PC-3 (cell line): ENCODE measurements at places on chromosomes 16 and 17. TPM values are rescaled to one million over a fixed set of nuclear protein-coding genes. Genes with fewer than 3 reads are reported as not detected.
A peak's percentile ranks its signal among the peaks of the same experiment; 100 is the strongest.

DNA sequence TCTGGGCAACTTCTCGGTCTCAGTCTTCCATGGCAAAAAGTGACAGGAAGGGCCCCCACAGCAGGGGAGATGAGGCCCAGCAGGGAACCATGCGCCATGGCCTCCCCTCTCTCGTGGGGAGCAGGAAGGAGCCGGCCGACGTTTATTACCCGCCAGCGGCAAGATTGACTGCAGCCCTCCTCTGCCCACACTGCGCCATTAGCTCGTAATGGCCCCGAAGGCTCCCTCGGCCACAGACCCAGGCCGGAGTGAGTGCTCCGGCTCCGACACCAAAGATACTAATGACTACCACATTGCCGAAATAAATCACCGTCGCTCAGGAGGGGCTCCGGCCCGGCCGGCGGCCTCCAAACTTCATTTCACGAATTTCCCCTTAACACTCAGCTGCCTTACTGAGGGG, 226.9 kb downstream of the C16orf78 start:
- no peaks in the 10 kb centered on the region for H3K36me3 ChIP-seq
- no peak for DNase-seq
- H3K4me3 ChIP-seq = no peak overlapping the region
- no peak overlapping the region for H3K27ac ChIP-seq

The PLLP gene
- total RNA-seq = 0.35 and 1.6 TPM in 2 replicates

The TAT gene
- not detected in 2 replicates for total RNA-seq

GRCh38 chr17:80471922-80472321, 4.5 kb downstream of the NPTX1 start:
- H3K36me3 ChIP-seq = no peaks in the 10 kb centered on the region
- no peak overlapping the region for H3K27ac ChIP-seq
- H3K4me3 ChIP-seq = no peak overlapping the region
- DNase-seq = no peak
- peaks cover 36% of the 10 kb centered on the region for H3K27me3 ChIP-seq
- peaks cover 19% of the 10 kb centered on the region for H3K4me1 ChIP-seq

GRCh38 chr17:45813048-45813725, 29.1 kb downstream of the CRHR1 start:
- no peak overlapping the region for H3K4me3 ChIP-seq
- H3K4me1 ChIP-seq = no peaks in the 10 kb centered on the region
- H3K27me3 ChIP-seq = peaks cover under 1% of the 10 kb centered on the region; the same call in 1 of the 2 replicates
- no peak overlapping the region for H3K27ac ChIP-seq
- no peak for DNase-seq
- H3K36me3 ChIP-seq = no peaks in the 10 kb centered on the region

The ATP6V0A1 gene
- 0.07 and 0.35 TPM in 2 replicates for total RNA-seq

GRCh38 chr16:30054451-30054850, 11.1 kb upstream of the ALDOA start:
- H3K4me3 ChIP-seq = no peak overlapping the region
- peaks cover 15% of the 10 kb centered on the region for H3K4me1 ChIP-seq
- no peak overlapping the region for H3K27ac ChIP-seq
- no peaks in the 10 kb centered on the region for H3K36me3 ChIP-seq

- peak; percentile 85 for DNase-seq
- peak overlapping the region; percentile 73 for H3K27ac ChIP-seq
- no peaks in the 10 kb centered on the region for H3K27me3 ChIP-seq
- no peak overlapping the region for H3K4me3 ChIP-seq
Observed at GRCh38 chr16:85354686-85355514, 242.6 kb upstream of the CIBAR2 start.

The KRT33A gene
- not detected in 2 replicates for total RNA-seq

The TEX19 gene
- 0.46 and 1.2 TPM in 2 replicates for total RNA-seq

The RABEP1 gene
- total RNA-seq = 22.1 and 24.4 TPM in 2 replicates

DNA sequence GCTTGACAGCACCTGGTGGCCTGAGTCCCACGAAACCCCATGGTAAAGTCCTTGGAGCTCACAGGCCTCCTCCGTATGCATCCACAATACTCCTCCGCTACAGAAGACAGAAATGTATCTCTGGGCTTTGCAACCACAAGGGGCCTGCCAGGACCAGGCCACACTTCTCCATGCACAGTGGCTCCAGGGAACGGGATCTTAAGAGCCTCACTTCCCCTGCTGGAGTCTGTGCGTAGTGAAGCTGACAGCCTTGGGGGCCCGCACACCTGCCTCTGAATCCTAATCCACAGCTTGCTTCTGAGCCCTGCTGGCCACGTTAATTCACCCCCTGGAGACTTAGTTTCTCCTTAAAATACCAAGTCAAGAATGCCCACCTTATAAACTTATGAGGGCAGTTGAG, 125.7 kb downstream of the COPRS start:
- H3K27ac ChIP-seq = no peak overlapping the region
- no peak overlapping the region for H3K4me3 ChIP-seq
- no peak for DNase-seq
- H3K36me3 ChIP-seq = no peaks in the 10 kb centered on the region
- H3K27me3 ChIP-seq = no peaks in the 10 kb centered on the region

DNA sequence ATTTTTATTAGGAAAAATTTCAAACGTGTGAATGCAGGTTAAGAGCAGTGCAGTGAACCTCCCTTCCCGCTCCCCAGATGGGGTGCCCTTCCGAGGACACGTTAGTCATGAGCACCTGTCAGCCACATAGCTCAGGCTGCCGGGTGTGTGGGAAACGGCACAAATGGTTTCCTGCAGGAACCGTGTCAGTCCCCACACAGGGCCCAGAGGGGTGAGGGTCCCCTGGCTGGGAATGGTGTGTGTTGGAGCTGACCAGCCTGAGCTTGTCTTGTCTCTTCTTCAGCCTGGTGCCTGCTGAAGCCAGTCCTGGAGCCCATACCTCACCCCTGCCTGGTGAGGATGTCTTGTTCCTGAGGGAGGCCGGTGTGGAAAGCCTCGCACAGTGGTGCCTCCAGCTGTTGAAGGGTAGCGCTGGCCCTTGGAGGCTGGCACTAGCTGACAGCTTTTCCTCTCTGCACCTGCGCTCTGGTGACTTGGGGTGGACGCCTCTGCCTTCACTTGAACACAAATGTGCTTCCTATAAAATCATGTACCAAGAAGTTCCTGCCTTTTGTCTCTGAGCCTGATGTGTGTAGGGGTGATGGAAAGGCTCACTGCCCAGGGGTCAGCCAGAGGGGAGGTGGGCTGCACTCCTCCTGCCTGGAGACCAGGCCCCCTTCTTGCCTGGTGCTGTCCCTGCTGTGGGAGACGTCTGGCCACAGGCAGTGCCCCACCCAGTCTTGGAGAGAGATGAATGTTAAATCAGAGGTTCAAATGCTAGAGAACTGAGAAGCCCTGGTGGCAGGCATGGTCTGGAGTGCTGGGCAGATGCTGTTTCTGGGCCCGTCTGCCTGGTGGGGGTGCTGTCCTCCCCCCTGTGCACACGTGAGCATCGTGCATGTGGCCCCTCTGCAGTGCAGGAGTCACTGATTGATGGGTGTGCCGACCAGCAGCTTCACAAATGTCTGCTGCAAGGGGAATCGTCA, 102.6 kb upstream of the ZNF750 start:
- no peak overlapping the region for H3K4me3 ChIP-seq
- peaks cover 28% of the 10 kb centered on the region for H3K36me3 ChIP-seq
- H3K4me1 ChIP-seq = no peaks in the 10 kb centered on the region
- H3K27me3 ChIP-seq = no peaks in the 10 kb centered on the region

DNA sequence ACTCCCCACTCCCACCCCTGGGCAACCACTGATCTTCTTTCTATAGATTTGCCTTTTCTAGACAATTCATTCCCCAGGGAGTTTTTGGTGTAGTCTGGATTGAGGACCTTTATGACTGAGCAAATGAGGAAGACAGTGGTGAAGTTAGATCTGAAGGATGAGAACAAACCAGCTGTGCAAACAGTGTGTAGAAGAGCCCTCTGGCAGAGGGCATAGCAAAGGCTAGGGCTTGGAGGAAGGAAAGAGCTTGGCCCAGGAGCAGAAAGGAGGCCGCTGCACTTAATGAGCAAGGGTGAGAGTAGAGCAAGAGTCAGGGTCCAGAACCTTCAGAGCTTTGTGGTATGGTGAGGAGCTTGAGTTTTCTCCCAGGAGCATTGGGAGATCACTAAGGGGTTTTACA, 352.7 kb downstream of the CA10 start:
- H3K27me3 ChIP-seq = no peaks in the 10 kb centered on the region
- no peaks in the 10 kb centered on the region for H3K4me1 ChIP-seq
- no peaks in the 10 kb centered on the region for H3K36me3 ChIP-seq
- no peak overlapping the region for H3K4me3 ChIP-seq
- no peak overlapping the region for H3K27ac ChIP-seq

- H3K27me3 ChIP-seq = peaks cover 40% of the 10 kb centered on the region
- no peaks in the 10 kb centered on the region for H3K36me3 ChIP-seq
- no peak overlapping the region for H3K27ac ChIP-seq
- H3K4me3 ChIP-seq = no peak overlapping the region
- H3K4me1 ChIP-seq = no peaks in the 10 kb centered on the region
Observed at GRCh38 chr16:23862556-23862955, 26.8 kb downstream of the PRKCB start.

GRCh38 chr17:57551321-57552079, 193.6 kb downstream of the CCDC182 start:
- no peak for DNase-seq
- no peak overlapping the region for H3K27ac ChIP-seq
- H3K4me1 ChIP-seq = no peaks in the 10 kb centered on the region
- H3K36me3 ChIP-seq = no peaks in the 10 kb centered on the region

GRCh38 chr16:12617401-12617819, 186.3 kb downstream of the CPPED1 start:
- H3K4me1 ChIP-seq = peaks cover 18% of the 10 kb centered on the region
- no peak overlapping the region for H3K27ac ChIP-seq
- no peak for DNase-seq
- no peaks in the 10 kb centered on the region for H3K27me3 ChIP-seq
- no peaks in the 10 kb centered on the region for H3K36me3 ChIP-seq

The KRTAP2-4 gene
- total RNA-seq = not detected in 2 replicates

DNA sequence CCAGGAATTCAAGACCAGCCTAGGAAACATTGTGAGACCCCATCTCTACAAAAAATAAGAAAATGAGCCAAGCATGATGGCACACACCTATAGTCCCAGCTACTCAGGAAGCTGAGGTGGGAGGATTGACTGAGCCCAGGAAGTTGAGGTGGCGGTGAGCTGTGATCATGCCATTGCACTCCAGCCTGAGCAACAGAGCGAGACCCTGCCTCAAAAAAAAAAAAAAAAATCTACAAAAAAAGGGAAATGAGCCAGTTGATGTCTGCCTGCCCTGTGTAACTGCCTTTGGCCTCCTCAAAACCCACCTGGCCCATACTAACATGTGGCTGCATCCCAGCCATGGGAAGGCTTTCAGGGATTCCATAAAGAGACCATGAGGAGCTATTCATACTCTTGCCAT, 4.5 kb downstream of the RANBP10 start:
- no peak overlapping the region for H3K27ac ChIP-seq
- no peak overlapping the region for H3K4me3 ChIP-seq
- H3K36me3 ChIP-seq = no peaks in the 10 kb centered on the region
- no peaks in the 10 kb centered on the region for H3K27me3 ChIP-seq
- no peak for DNase-seq

- H3K4me1 ChIP-seq = no peaks in the 10 kb centered on the region
- no peaks in the 10 kb centered on the region for H3K36me3 ChIP-seq
- no peaks in the 10 kb centered on the region for H3K27me3 ChIP-seq
- DNase-seq = no peak
- H3K27ac ChIP-seq = no peak overlapping the region
Observed at GRCh38 chr16:76766538-76766937, 424.5 kb upstream of the MON1B start.

The CMTM2 gene
- total RNA-seq = not detected in 2 replicates

The FNDC8 gene
- total RNA-seq = not detected in 2 replicates

- H3K27ac ChIP-seq = no peak overlapping the region
- H3K4me3 ChIP-seq = no peak overlapping the region
- H3K36me3 ChIP-seq = peaks cover 10% of the 10 kb centered on the region; the same call in 1 of the 2 replicates
- H3K27me3 ChIP-seq = no peaks in the 10 kb centered on the region
- DNase-seq = no peak
Observed at GRCh38 chr17:67128700-67129099, 84.3 kb downstream of the CACNG1 start.
